ENCODE measurements at places on chromosomes 2 and 18.

- no peak for DNase-seq
Measured at GRCh38 chr18:6056171-6056910, 161.0 kb upstream of the TMEM200C start.

DNA sequence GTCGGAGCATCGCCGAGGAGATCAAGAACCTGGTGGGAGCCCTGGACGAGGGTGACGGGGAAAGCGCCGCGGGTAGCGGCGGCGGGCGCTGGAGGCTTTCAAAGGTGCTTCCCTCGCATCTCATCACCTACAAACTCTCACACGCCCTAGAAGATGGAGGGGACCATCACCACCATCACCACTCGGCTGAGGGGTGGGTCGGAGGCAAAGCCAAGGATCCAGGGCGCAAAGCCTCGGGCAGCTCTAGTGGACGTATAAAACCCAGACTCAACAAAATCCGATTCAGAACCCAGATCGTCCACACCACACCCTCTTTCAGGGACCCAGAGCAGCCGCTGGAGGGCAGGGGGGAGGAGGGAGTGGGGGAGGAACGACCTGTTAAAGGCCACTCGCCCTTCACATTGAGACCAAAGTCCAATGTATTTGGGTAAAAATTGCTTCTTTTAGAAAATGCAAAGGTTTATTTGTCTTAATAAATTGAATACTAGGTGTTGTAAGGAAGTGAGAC lies 1.5 kb downstream of the SOWAHC start:
- DNase-seq = no peak

DNA sequence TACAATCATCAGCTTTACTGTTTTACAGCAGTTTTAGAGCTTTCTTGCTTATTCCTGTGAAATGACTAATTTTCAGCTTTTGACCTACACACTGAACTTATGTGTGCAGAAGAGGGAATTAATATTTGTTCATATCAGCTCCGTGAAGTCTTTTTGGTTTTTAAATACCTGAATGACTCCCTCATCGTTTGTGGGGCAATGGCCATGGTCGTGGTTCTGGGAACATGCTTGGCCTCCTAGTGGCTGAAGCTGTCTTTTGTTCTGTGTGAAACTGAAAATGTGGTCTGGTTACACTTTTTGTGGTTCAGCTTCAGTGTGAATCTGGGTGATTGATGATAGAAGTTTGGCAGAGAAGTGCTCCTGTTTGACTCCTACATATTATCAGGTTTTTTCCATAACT lies 408.1 kb downstream of the THSD7B start:
- peak; percentile 10 for DNase-seq

DNA sequence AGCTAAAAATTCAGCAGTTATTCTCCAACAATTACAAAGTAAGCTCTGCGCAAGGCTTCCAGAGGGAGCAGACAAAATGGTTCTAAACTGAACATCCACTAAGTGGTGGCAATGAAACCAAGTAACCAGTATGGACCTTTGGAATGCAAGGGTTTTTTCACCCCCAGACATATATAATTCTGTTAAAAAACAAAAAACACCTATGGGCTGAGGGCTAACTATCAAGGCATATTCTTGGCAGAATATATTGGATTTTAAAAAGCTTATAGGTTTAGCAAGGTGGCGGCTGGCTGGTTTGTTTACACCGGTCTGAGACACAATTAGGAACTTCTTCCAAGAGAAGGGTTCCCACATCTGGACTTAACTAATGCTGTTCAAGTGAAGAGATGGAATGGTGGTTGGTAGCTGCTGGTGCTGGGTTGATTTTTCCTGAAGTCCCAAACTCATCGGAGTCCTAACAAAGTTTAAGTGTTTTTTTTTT lies 2.8 kb downstream of the ZFP36L2 start:
- no peak for DNase-seq
